ENCODE measurements at places on chromosomes 13 and 19.
A peak's percentile ranks its signal among the peaks of the same experiment; 100 is the strongest.

GRCh38 chr13:38024431-38024830 lies 154.9 kb upstream of the TRPC4 start:
- DNase-seq: no peak

GRCh38 chr19:49110567-49110966 lies 3.6 kb upstream of the LIN7B start:
- no peak for DNase-seq

DNA sequence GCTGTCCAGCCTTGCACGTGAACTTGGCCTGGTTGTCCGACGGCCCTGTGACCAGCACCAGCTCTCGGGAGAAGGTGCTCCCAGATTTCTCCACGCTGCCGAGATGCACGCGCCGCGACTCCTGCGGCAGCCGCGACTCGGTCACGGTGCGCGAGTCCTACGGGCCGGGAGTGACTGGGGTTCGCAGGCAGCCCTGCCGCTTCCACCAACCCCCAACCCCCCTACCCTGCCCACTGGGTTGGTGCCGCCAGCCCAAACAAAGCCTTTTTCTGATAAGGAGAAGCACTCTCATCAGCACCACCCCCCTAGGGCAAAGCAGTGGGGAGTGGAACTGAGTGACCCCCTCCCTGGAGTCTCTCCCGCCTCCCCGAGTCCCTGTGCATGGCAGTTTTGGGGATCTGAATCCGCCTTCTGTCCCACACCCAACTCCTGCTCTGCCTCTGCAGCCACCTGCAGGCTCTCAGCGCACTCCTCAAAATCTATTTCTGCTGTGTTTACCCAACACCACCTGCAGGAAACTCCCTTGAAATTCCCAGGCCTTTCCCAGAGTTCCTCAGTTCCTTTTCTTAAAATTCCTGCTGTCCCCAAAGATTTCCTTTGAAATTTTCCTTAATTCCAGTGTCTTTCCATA lies 6.2 kb downstream of the NPHS1 start:
- DNase-seq: no peak

- DNase-seq: no peak
Measured at GRCh38 chr19:40358773-40359172, 10.3 kb downstream of the PLD3 start.

DNA sequence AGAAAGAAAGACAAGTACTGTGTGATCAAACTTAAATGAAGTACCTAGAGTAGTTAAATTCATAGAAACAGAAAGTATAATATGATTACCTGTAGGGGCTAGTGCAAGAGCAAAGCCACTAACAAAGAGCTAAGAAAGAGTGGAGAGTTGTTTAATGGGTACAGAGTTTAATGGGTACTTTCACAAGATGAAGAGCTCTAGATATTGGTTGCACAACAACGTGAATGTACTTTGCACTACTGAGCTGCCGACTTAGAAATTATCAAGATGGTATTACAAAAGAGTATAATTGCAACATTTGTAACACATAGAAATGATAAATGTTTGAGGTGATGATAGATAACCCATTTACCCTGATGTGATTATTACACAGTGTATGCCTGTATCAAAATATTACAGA lies 140.3 kb upstream of the GPC6 start:
- no peak for DNase-seq

GRCh38 chr13:113668491-113668971 lies 1.5 kb downstream of the GRK1 start:
- peak; percentile 30 for DNase-seq

DNA sequence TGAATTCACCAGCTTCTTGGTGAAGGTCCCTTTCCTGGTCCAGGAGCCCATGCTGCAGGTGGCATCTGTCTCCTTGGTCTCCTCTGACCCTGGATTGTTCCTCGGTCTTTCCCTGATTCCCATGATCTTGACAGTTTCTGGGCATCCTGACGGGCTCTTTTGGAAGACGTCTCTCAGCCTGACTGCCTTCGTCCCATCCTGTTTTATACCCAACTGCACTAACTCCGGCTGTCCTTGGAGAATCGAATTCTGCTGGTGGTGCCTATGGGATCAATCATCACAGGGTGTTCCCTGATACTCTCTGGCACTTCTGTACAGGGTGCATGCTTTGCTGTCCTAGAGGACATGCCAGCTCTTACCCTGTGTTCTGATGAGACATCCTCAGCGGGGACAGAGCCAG lies 19.1 kb downstream of the CERS1 start:
- DNase-seq: no peak

GRCh38 chr13:38952827-38953226 lies 37.8 kb downstream of the STOML3 start:
- DNase-seq: no peak

DNA sequence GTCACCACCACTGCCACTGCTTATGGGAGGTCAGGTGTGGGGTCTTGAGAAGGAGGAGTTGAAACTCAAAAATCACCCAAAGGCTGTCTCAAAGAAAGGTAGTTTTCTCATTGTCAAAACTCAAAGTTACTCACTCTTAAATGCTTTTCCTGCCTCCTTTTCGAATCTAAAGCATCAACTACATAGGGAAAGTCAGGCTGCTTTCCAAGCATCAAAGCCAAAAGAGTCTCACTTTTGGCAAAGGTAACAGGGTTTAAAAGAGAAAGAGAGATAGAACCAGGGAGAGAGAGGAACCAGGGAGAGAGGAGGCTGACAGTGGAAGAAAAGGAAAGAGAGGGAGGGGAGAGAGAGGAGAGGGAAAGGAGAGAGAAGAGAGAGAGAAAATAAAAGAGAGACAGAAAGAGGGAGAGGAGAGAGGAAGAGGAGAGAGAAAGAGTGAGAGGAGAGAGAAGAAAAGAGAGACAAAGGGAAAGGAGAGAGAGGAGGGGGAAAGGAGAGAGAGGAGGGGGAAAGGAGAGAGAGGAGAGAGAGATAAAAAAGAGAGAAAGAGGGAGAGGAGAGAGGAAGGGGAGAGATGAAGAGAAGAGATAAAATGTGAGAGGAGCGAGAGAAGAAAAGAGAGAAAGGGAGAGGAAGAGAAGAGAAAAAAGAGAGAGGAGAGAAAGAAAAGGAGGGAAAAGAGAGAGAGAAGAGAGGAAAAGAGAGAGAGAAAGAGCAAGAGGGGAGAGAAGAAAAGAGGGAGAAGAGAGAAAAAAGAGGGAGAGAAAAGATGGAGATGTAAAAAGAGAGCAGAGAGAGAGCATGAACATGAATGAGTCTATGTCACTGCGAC lies 262.0 kb upstream of the TSHZ3 start:
- DNase-seq: no peak

DNA sequence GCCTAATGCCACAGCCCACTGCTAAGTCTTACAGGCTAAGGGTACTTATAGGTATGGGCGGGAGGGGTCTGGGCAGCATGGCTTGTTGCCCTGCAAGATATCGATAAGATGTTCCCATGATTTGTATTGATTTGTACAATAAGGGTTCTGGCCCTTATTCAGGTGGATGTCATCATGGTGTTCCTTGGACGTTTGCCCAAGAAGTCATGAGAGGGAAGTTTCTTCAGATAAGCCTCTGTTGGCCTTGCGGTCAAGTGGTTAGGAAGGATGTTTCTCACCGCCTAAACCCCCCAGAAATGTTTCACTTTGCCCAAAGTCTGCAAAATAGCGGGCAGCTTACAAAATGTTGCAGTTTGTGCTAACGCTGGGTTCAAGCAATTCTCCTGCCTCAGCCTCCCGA lies 7.3 kb downstream of the PARP4 start:
- DNase-seq: no peak

DNA sequence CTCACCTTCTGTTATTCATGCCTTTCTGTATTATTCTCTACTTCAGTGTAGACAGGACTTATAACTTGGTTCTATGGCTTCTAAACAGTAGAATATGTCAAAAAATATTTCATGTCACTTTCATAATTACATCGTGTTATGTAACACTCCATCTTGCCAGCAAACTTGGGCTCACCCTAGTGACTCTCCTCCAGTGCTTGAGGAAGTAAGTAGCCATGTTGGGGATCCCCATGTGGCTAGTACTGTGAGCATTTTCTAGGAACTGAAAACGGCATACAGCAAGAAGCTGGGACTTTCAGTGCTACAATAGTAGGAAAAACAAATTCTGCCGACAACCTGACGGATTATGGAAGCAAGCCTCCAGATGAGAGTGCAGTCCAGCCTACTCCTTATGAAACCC lies 495.6 kb downstream of the SLITRK6 start:
- no peak for DNase-seq

- no peak for DNase-seq
Measured at GRCh38 chr19:55145232-55145631, 3.8 kb downstream of the TNNT1 start.

DNA sequence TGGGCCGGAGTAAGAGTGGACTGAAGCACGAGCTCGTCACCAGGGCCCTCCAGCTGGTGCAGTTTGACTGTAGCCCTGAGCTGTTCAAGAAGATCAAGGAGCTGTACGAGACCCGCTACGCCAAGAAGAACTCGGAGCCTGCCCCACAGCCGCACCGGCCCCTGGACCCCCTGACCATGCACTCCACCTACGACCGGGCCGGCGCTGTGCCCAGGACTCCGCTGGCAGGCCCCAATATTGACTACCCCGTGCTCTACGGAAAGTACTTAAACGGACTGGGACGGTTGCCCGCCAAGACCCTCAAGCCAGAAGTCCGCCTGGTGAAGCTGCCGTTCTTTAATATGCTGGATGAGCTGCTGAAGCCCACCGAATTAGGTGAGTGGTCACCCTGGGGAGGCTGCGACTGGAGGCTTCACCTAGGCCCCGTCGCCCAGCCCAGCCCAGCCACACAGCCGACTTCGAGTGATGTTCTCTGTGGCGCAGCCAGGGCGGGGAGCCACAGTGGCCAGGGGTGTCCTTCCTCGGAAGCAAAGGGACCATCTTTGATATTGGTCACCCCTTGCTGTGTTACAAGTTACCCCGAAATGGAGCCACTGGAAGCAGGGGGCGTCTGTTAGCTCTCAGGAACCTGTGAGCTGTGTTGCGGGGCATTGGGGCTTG lies 5.6 kb downstream of the PIAS4 start:
- no peak for DNase-seq

GRCh38 chr19:670609-671075 lies 5.5 kb upstream of the FSTL3 start:
- DNase-seq: no peak

GRCh38 chr19:2016041-2016807 lies 710 bp upstream of the BTBD2 start:
- no peak for DNase-seq

DNA sequence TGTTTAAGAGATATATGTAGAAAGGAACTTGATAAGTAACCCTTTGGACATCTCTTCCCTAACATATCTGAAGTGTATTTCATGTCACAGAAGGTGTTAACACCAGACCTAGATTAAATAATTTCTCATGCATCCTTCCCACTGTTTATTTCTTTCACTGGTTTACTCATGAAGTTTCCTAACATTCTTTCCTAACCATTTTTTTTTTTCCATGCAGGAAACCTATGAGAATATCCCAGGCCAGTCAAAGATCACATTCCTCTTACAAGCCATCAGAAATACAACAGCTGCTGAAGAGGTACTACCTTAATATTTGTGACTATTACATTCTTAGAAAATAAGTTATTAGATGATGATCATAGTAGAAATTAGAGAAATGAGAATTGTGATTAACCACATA lies 28.8 kb downstream of the IPO5 start:
- no peak for DNase-seq

DNA sequence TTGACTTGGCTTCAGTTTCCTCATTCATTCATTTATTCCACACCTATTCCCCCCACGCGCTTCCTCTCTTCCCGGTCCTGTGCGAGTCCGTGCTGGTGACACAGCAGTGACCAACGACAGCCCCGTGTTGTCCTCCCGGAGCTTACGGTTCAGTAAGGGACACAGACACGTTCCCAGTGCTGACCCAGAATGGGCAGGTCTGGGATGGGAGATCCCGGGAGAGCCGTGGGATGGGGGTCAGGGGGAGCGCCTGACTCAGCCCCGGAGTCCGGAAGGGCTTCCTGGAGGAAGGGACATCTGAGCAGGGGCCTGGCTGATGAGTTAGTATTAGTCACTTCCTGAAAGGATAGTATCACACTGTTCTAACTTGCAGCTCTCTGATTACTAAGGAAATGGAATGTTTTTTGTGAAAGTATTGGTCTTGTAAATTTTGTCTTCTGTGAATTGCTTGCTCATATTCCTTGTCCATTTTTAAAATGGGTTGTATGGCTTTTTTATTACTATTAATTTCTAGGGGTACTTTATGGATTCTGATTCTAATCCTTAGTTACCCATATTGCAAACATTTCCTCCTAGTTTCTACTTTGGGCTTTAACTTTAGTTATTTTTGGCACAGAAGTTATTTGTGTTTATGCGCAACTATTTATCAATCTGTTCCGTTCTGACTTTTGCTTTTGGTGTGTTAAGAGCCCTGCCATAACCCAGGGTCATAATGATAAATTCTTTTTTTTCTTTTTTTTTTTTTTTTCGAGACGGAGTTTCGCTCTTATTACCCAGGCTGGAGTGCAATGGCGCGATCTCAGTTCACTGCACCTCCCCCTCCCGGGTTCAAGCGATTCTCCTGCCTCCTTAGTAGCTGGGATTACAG lies 708 bp upstream of the ERCC1 start:
- DNase-seq: no peak

GRCh38 chr19:18083929-18084684 lies 2.6 kb downstream of the IL12RB1 start:
- no peak for DNase-seq

- no peak for DNase-seq
Measured at GRCh38 chr13:106835477-106835876, 267.5 kb upstream of the ARGLU1 start.

- DNase-seq: no peak
Measured at GRCh38 chr13:42594481-42595252, 20.7 kb downstream of the TNFSF11 start.

DNA sequence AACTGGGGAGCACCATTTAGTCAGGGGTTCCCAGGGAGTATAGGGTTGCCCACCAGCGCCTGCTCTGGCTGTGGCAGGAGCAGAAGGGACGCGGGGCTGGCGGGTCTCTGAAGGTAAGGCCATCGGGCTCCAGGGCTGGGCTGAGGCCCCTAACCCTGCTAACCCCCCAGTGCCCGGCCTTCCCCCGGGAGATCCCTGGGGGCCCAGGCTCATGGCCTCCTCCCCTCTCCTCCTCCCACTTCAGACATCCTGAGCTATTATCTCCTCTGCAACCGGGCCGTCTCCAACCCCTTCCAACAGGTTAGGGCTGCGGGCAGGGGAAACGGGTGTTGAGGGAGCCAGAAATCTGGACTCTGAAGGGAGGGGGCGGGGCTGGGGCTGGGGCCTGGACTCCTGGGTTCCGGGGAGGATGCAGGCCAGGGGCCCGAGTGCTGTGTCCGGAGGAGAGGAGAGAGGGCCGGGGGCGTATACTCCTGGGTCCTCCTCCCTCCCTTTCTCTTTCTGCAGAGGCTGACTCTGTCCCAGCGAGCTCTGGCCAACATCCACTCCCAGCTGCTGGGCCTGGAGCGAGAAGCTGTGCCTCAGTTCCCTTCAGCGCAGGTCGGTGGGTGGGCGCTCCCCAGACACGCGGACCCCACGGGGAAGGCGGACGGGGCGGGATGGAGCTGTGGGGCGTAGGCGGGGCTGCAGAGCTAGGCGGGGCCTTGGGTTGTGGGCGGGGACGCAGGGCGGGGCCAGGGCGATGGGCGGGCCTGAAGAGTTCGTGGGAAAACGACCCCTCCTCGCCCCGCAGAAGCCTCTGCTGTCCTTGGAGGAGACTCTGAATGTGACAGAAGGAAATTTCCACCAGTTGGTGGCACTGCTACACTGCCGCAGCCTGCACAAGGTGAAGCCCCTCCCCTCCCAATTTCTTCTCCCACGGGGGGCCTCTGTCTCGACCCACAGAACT lies 15.3 kb downstream of the TTYH1 start:
- peak; percentile 64 for DNase-seq

GRCh38 chr13:40502236-40502635 lies 164.2 kb downstream of the FOXO1 start:
- no peak for DNase-seq

- DNase-seq: no peak
Measured at GRCh38 chr13:51444922-51445321, 7.9 kb downstream of the INTS6 start.

All from mesothelial cell of epicardium (in vitro differentiated cells).